ENCODE measurements at places on chromosomes 2 and 18. TPM values are rescaled to one million over a fixed set of nuclear protein-coding genes. Genes with fewer than 3 reads are reported as not detected.

DNA sequence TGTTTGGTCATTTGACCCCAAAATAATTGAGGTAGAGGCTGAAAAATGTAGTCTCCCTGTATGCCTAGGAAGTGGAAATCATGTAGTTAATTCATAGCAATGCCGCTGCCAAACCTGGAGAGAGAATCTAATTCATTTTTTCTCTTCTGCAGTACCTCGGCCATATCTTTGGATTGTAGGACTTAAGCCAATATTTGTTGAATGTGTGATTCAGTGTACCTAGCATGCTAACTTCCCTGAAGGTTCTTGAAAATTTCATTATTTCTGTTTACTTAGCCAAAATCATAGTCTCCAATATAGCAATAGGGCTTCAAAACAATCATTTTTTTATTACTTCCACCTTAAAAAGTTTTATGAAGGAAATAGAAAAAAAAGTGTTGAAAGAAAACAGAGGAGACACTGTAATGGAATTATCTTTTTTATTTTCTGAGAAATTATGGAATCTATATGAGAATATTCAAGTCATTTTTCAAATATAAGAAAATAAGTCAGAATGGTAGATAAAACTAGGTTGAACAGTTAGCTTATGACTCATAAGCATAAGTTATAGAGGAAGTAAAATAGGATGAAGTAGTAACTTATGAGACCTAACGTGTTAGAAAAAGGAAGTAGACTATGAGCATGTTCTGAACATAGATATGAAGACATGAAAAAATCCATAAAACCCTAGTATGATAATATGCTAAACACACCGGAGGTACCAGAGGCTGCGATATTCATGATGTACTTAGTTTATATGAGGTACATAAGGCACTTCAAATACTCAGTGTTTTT is 35.2 kb upstream of the CDH19 start:
- DNase-seq, result no peak

DNA sequence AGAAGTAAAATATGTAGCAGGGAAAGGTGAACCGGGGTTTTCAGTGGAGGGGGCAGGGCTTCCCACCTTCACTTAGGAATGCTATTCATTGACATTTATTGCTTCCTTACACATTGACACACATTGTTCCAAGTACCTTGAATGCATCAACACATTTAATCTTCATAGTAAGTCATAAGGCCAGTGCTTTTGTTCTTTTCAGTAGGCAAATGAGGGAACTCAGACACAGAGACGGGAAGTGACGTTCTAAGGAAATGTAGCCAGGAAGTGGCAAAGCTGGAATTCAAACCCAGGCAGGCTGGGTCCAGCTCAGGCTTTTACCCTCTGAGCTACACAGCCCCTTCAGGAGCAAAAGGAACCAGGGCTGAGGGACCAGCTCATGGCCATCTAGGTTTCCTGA is 20.7 kb downstream of the BMP10 start:
- no peak for DNase-seq

Gene ATP5F1A
- polyA plus RNA-seq, result 778 TPM

DNA sequence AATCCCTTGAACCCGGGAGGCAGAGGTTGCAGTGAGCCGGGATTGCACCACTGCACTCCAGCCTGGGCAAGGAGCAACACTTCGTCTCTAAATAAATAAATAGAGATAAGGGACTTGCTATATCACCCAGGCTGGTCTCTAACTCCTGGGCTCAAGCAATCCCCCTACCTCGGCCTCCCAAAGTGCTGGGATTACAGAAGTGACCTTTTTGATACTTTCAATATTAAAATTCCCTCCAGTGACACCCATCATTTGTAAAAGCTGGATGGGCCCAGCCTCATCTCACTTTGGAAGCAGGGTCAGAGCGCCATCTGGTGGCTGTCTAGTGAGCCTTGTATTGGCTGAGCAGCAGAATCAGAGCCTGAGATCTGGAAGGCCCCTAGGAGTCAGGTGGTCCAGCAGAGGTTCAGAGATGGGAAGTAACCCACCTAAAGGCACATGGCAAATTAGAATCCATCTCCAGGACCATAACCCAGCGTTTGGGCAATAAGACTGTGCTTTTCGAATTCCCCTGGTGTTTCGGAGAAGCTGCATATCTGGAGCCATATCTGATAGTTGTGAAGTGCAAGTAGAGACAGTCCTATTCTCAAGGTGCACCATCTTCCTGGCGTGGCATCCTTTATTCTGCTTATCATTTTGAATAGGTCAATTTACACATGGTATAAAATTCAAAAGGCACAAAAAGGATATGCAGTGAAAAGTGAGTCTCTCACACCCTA is 18.3 kb upstream of the SLC35F6 start:
- DNase-seq, result peak; percentile 66

Gene ARHGAP15
- 5.1 TPM for polyA plus RNA-seq

- no peak for DNase-seq
Measured at GRCh38 chr2:158932131-158932645, 36.3 kb upstream of the TANC1 start.
